ENCODE measurements at places on chromosomes 1 and 21.

GRCh38 chr1:3868464-3869006, 11.3 kb downstream of the DFFB start:
- no peak for DNase-seq

DNA sequence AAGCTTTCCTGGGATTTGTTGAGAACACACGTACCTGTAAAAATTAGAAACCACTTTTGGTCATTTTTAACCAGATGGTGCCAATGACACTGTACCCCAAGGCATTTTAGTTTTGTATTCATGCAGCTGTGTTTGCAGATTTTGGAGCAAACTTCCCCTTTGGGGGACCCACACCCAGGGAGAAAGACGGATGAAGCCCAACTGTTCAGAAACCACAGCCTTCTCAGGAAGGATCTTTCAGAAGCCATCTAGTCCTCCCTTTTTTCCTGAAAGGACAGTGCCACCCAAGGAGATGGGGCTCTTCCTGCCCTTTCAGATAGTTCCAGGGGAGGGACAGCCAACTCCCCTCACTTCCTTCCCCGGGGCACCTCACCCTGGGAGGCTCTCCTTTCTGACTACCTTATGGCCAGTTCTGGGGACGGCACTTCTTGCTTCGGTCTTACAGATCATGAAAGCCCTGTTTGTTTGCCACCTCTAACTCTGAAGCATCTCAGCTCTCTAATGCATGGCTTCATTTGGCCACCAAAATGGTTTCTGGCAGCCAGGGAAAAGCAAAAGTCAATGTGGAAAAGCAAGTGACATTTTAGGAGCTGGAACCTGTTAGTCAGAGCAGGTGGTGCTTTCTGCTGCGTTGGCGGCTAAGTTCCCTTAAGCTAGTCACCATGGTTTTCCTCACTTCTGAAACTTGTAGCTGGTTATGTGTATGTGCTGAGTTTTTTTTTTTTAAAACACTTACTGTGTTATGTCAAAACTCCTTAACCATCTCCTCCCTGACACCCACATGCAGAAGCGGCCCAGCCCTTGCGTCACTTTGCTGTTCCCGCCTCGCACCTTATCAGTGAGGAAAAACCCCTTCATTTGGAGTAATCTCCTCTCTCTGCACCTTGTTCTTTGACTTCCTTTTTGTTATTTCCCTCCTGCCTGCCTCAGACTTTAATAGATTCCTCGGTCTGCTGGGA, 10.1 kb downstream of the TMCC2 start:
- peak; percentile 71 for DNase-seq

- DNase-seq = no peak
These were observed 30.8 kb downstream of the PLPP3 start for GRCh38 chr1:56548571-56548970.

DNA sequence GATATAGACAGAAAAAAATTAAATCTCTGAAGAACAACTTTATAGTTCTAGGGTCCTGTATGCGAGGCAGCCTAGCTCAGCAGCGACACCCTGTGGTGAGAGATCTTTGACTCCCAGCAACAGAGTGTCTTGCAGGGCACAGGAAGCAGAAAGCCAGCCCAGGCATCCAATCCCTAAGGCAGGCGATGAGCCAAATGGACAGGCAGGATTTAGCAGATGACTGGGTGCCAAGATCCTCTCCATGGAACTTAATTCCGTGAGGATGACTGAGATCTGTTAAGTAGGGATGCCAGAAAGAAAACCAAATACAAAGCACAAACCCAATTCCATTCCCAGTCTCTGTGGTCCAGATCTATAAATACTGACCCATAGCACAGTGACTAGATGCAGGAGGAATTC, 38.8 kb downstream of the HLCS start:
- DNase-seq = peak; percentile 70

DNA sequence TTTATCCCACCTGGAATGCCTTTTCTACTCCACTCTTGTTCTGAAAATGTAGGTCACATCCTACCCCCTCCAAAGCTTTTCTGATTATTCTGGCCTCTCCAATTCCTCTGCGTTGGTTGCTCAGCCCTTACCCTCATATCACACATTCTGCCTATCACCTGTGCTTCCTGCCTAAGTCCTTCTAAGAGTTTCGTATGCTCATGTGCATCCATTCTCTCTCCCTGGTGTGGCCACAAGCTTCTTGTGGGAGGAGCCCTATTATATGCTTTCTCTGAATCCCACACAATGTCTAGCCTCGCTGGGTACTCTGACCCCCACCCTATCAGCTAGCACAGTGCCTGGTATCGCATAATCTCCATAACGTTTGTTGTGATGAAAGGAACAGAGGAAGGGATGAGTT, 54.2 kb downstream of the CD58 start:
- no peak for DNase-seq

GRCh38 chr1:47621977-47622376, 184.1 kb downstream of the FOXD2 start:
- no peak for DNase-seq

DNA sequence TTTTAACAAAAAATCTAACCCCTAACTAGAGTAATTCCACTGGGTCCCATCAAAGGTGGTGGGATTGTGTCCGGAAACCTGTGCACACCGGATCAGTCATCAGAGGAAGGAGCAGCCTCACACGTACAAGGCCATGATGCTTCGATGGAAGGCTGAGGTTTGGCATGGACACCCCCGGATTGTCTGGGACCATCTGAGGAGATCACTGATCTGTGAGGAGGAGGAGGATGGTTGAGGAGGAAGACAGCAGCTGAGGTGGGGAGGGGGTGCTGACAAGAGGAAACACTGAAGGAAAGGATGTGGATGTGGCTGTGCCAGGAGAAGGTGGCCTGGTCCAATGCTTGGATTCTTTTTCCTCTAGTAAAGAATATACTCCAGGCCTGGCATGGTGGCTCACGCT, 41.3 kb downstream of the GPR161 start:
- DNase-seq = no peak

GRCh38 chr21:24290151-24290833, 1317.0 kb downstream of the MRPL39 start:
- peak; percentile 18 for DNase-seq

- peak; percentile 28 for DNase-seq
These were observed 7.4 kb downstream of the IRF2BP2 start for GRCh38 chr1:234602334-234603220.

- DNase-seq = no peak
These were observed 14.2 kb downstream of the C8A start for GRCh38 chr1:56868761-56869160.

- DNase-seq = no peak
These were observed 199.7 kb upstream of the TMPRSS15 start for GRCh38 chr21:18603261-18603660.

- DNase-seq = no peak
These were observed 64.0 kb downstream of the CHD5 start for GRCh38 chr1:6116137-6116536.

GRCh38 chr1:199084293-199084692, 445.5 kb downstream of the PTPRC start:
- no peak for DNase-seq

- no peak for DNase-seq
These were observed 18.1 kb upstream of the ZBTB8A start for GRCh38 chr1:32521165-32521564.

GRCh38 chr1:217585577-217585976, 45.3 kb downstream of the GPATCH2 start:
- no peak for DNase-seq

- DNase-seq = no peak
These were observed 14.1 kb downstream of the ZNF691 start for GRCh38 chr1:42860339-42861013.

DNA sequence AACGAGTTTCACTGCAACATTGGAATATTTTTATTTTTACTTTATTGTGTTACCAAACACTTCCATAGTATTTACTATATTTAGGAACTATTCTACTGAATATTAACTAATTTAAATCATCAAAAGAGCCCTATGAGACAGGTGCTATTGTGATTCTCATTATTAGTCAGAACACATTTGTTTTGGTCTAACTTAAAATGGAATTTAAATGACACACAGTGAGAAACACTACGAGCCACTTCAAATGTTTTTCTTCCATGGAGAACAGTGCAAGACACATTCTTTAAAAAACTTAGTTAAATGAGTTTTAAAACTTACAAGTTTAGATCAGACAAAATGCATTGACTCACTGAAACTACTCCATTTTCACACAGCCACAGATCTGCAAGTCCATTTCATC, 6.6 kb upstream of the TRAF3IP3 start:
- DNase-seq = no peak

- DNase-seq = no peak
These were observed 133.3 kb upstream of the GPR52 start for GRCh38 chr1:174314433-174314832.

GRCh38 chr1:55195521-55196233, 19.5 kb downstream of the USP24 start:
- DNase-seq = no peak

DNA sequence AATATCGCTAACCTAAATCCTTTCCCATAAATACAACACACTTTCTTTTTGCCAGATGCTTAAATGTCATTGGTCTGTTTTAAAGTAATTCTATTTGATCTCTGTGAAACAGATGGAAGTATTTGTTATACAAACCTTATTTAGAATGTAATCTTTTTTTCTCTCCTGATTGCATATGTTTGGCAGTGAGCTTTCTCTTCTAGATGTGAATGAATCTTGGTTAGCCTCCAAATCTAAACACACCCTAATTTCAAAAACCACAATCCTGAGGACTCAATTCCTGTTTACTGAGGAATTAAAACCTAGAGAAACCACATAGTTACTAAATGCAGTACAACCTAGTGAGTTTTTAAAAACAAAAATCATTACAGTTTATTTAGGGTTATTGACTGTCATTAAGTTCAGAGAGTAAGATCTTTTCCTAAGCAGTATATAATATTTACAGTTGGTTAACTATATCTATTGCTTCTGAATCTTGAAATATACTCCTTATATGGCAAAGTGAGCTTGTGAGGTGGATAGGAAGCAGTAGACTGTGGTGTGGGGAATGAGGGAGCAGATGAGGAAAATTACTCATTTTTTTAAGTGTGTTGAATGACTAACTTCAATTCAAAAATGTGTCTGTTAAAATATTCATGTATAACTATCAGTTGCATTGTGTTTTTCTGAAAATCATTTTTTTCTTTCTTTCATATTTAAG, 218.7 kb downstream of the FMN2 start:
- no peak for DNase-seq

DNA sequence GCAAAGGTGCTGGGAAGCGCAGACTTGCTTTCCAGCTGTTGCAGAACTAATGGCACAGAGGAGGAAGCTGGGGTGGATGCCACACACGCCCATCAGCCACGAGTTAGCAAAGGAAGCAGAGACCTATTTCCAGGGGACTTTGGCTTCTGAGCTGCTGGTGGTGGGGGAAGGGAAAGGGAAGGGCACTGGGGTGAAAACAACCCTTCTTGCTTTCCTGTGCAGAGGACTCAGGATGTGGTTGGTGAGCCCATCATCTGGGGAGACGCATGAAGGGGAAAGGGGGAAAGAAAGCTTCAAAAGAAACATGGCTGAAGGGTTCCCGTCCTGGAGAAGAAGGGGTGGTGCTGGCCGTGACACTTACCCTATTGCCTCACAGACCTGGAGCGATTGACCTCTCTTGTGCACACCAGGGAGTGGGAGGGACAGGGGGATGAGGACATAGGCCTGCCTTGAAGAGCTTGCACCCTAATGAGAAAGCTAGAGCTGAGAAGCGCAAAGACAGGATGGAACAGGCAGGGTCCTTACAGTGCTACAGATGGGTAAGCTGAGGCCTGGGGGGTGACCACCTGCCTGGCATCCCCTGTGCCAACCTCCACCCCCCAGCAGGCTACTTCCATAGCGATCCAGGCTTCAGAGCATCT, 140.8 kb upstream of the RAB4A start:
- no peak for DNase-seq

DNA sequence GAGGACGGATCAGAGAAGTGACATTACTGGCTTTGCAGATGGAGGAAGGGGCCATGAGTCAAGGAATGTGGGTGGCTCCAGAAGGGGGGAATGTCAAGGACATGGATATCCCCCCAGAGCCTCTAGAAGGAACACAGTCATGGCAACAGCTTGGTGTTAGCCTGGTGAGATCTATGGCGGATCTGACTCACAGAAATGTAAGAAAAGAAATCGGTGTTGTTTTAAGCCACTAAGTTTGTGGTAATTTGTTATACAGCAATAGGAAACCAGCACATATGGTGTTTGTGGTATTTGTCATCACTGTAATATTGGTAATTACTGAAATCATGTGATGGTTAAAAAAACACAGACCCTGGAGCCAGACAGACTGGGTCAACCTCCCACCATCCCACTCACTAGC, 236.2 kb downstream of the SETD4 start:
- DNase-seq = no peak

- DNase-seq = no peak
These were observed 1524.4 kb upstream of the TPTE start for GRCh38 chr21:8997011-8997440.

- no peak for DNase-seq
These were observed 49.1 kb upstream of the DMRTB1 start for GRCh38 chr1:53410100-53410541.

DNA sequence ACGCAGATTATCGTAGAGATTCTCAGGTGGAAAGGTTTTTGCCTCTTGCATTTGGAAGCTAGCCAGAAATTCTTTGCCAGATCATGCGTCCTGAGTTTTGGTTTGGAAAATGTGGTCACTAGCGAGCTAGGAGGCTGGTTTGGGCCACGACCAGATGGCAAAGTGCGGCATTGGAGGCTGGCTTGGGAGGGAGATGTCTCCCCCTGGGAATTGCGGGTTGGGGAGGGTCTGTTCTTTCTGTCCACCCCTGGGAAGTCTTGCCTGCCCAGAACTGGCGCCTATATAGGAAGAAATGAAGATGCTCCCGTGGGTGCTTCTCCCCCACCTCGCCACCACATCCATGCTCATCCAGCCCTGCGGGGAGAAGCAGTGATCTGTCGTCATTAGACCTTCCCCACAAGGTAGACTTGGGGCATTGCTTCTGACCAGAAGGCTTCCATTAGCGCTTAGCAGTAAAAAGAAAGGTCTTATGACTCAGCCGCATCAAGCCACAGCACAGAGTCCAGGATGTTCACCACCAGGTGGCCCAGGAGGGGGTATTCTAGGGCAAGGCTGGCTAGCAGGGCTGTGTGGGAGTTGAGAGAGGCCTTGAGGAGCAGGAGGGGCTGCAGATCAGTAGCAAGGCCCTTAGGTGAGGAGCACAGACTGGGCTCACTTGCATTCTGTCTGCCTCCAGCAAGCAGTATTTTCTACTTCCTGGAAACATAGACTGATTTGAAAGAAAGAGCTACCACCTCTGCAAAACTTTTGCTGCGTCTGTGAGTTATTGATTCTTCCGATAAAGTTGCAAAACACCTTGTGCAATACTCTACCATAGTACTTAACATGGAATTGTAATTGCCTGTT, 1.5 kb upstream of the PTP4A2 start:
- peak; percentile 85 for DNase-seq
